Amniotic stem cell (primary cell): ENCODE measurements at places on chromosomes 16 and 17.

GRCh38 chr16:86165479-86165878 lies 266.5 kb downstream of the IRF8 start:
- no peak for DNase-seq

DNA sequence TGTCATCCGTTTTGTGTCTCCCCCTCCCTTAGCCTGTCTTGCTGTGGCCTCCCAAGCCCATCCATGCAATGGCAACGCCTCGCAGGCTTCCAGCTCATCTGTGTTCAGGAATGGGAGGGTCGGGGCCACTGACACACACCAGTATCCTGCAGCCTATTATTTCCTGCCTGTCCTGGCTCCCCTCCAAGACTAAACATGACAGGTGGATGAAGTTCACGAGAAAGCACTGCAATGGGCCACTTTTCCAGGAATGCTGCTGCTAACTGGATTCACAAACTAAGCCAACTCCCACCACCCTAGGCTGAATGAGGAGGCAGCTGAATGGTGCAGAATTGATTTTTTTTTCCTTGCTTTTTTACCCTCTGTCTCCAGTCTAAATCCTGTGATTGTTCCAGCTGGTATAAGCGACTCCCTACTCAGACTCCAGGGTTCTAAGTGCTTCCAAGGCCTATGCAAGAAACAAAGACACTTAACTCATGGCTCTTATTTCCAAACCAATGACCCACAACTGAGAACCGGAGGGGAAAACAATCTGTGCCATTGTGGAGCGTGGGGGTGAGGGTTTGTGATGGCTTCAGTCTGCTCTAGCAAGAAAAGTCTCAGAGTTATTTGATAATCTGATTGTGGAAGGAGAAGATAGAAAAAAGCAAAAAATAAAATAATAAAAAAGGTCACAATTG lies 23.3 kb downstream of the TMEM100 start:
- no peak for DNase-seq

DNA sequence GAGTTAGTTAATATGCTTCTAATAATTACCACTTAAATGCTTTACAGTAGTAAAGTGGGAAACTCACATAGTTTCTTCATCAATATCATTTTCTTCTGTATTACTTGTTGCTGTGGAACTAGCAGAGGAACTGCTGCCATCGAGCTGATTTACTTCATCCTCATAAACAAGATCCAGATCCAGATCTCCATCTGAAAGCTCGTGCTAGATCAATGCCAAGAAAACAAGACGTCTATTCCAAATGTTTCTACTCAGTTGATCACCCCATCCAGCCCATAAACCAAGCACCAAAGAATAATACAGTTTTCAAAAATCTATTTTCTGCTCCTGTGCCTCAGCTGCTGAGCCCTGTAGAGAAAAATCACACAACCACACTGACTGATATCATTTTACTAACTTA lies 59.1 kb downstream of the TRIM37 start:
- no peak for DNase-seq

GRCh38 chr17:28573521-28573920 lies 2.2 kb upstream of the PIGS start:
- DNase-seq: no peak

- no peak for DNase-seq
These were observed 25.3 kb downstream of the SLC47A1 start for GRCh38 chr17:19558946-19559345.

DNA sequence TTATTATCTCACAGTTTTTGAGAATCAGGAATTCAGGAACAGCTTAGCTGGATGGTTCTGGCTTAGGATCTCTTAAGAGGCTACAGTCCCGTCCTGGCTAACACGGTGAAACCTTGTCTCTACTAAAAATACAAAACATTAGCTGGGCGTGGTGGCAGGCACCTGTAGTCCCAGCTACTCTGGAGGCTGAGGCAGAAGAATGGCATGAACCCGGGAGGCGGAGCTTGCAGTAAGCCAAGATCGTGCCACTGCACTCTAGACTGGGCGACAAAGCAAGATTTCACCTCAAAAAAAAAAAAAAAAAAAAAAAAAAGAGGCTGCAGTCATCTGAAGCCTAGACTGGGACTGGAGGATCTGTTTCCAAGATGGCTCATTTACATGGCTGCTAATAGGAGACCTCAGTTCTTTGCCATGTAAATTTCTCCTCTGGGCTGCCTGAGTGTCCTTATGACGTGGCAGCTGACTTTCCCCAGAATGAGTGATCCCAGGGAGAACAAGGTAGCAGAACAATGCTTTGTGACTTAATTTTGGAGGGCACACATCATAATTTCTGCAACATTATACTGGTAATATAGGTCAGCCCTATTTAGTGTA lies 95.8 kb upstream of the CORO6 start:
- no peak for DNase-seq

GRCh38 chr16:79536958-79537357 lies 63.6 kb downstream of the MAF start:
- no peak for DNase-seq

GRCh38 chr17:77634710-77635109 lies 323.8 kb upstream of the TNRC6C start:
- DNase-seq: no peak

- no peak for DNase-seq
These were observed 69.2 kb downstream of the GPRC5B start for GRCh38 chr16:19815418-19815817.

- DNase-seq: peak; percentile 37
These were observed 12.2 kb upstream of the TERF2 start for GRCh38 chr16:69397821-69398521.

DNA sequence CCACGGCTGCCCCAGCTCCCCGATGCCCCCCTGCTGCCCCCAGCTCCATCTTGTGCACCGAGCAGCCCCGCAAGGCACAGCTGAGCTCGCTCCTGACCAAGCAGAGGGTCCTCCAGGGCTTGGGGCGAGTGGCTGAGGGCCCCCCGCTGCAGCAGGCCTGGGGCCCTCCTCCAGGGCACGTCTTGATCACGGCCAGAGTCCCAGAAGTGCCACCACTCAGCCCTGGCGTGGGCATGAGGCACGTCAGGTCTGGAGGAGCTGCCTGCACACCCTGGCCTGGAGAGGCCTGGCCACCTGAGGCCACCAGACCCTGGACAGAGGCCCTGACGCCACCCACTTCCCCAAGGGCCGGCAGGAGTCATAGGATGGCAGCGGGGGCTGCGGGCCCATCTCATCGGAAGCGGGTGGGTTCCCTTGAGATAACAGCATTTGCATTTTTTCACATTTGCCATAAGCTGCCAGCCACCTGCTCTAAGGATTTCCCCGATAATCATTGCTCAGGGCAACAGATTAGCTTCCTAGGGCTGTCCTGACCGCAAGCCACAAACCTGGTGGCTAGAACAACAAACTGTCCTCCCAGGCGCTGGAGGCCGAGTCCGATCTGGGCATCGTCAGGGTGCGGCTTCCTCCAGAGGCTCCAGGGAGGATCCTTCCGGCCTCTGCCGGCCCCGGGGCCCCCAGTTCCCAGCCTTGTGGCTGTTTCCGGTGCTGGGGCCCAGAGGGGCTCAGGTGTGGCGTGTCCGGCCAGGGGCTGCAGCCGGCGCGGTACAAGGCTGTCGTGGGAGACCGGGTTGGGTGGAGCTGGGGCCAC lies 23.9 kb upstream of the C1QTNF8 start:
- no peak for DNase-seq

DNA sequence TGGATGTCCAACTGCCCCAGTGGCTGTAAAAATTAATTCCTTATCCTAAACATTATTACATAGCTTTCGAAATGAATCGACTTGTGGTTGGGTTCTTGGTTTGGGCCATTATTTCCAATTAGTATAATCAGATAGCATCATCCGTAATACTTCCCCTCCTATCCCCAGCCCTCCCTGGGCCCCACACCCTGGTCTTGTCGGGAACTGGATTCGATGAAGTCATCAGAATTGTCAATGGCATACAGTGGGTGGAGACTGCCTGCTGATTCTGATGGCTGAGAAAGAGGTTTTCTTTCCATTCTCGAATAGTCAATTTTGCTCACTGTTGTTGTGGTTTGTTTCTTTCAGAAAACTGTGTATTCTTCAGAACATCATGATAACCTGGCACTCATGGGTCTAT lies 395.1 kb downstream of the SEC14L1 start:
- no peak for DNase-seq

GRCh38 chr17:74125156-74125555 lies 78.3 kb upstream of the RPL38 start:
- DNase-seq: no peak

DNA sequence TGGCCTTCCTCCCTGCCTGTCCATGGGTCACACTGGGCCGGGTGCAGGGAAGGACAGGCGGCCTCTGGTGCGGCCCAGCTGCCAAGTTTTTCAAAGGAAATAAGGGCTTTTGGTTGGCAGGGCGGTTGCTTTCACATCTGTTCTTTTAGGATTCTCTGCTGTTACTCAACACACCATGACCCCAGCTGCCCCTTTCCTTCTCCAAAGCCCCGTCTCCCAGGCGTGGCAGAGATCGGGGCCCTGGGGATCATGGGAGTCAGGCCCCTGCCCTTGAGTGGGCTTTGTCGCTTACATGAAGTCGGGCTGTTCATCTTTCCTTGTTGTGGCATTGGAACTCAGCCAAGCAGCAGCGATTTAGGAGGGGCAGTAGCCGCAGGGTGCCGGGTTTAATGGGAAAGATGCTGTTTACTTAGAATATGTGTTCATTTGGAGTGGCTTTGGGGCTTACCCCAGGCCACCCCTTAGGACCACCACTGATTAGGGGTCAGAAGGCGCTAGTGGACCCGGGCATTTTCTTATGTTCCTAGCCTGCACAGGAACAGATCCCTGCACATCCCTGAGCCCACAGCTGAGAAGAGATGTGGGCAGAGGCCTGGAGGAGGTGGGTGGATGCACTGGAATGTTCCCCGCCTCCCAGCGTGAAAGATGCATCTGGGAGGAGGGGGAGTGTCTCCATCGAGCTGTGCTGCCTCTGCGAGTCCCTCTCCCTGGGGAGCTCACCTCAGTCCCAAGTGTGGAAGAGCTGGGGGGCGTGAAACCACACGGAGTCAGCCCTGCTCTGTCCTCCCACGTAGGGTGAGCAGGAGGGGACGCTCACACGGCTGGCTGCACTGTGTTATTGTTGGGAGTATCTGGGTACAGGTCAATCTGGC lies 6.8 kb upstream of the ADCY7 start:
- no peak for DNase-seq

DNA sequence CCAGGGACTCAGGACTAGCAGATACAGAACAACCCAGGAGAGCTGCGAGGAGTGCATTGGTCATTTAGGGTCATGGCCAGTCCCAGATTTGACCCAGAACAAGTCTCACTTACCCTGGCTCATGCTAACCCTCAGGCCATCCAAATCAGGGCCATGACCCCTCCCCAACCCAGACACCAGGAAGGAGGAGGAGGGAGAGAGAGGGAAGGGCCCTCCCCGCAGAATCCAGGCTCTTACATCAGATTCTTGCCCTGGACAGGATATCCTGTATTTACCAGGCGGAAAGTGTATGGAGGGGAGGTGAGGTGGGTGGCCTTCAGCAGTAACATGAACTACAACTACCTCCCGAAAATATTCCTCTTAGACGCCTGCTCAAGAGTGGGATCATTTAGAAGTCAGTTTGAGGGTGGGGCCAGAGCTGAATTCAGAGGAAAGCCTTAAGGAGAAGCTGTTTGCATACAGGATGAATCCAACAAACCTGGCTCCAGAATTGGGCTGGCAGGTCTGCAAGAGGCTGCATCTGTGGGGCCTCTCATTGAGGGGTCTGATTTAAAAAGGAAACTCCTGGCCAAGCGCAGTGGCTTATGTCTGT lies 2.1 kb downstream of the VAT1 start:
- DNase-seq: no peak

- no peak for DNase-seq
These were observed 46.9 kb downstream of the METRNL start for GRCh38 chr17:83126275-83126811.

DNA sequence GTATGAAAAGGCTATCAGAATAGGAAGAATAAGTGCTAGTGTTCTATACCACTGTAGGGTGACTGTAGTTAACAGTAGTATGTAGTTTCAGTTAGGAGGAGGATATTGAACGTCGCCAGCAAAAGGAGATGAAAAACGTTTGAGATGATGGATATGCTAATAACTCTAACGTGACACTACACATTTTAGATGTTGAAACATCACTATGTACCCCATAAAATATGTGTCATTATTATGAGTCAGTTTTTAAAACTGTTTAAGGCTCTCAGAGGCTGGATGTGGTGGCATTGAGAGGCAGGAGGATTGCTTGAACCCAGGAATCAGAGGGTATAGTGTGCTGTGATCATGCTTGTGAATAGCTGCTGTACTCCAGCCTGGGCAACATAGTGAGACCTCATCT lies 31.8 kb downstream of the UBN1 start:
- no peak for DNase-seq

GRCh38 chr17:67718325-67718941 lies 697 bp downstream of the NOL11 start:
- DNase-seq: peak; percentile 22
